SK-N-SH (cell line): ENCODE measurements at places on chromosomes 6 and 20.
A peak's percentile ranks its signal among the peaks of the same experiment; 100 is the strongest.

DNA sequence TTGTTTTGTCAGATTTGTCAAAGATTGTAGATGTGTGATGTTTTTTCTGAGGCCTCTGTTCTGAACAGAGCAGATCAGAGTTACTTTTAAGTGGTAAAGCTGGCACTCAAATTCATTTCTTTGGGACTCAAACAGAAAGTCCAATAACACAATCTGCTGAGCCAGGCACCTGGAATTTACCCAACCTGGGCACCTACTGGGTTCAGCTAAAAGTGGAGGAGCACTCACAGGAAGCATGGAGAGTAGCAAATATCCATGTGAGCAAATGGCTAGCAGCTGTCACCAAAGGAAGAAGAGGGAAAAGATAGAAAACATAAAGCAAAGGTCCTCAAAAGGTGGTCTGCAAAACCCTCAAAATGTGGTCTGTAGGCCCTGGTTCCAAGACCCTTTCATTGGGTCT lies 116.8 kb downstream of the FIG4 start:
- no peak overlapping the region for H3K4me3 ChIP-seq
- H3K27ac ChIP-seq, result no peak overlapping the region
- no peaks in the 10 kb centered on the region for H3K36me3 ChIP-seq
- no peak for DNase-seq

- H3K4me3 ChIP-seq, result peak overlapping the region; percentile 84
- peaks cover 9% of the 10 kb centered on the region; the same call in 1 of the 2 replicates for H3K36me3 ChIP-seq
- peak overlapping the region; percentile 82 for H3K27ac ChIP-seq
- H3K4me1 ChIP-seq, result peaks cover 22% of the 10 kb centered on the region
- no peaks in the 10 kb centered on the region for H3K27me3 ChIP-seq
Measured at GRCh38 chr20:36861875-36862801, 13.8 kb upstream of the TLDC2 start.

DNA sequence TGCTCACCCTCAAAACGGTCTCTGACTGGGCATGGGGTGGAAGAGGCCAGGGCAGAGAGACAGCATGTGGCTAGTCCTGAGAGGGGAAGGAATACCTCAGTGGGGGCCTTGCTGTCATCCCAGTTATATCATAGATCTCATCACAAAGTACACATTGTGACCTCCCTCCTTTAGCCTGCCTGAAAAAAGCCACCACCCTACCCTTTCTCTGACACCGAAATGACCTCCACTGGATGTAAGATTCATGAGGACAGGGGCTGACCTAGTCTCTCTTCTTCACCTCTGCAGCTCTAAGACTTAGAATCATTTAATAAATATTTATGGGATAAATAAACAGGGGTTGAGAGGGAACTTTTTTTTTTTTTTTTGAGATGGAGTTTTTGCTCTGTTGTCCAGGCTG lies at the start of gene C20orf173:
Gene C20orf173 (minus strand): TSS at position 101 of the 400 bp plus-strand sequence. CDS start 279 bp downstream, outside the sequence.
- no peaks in the 10 kb centered on the region for H3K36me3 ChIP-seq
- H3K4me1 ChIP-seq, result no peaks in the 10 kb centered on the region
- DNase-seq, result no peak
- H3K4me3 ChIP-seq, result no peak within 1 kb of the TSS

DNA sequence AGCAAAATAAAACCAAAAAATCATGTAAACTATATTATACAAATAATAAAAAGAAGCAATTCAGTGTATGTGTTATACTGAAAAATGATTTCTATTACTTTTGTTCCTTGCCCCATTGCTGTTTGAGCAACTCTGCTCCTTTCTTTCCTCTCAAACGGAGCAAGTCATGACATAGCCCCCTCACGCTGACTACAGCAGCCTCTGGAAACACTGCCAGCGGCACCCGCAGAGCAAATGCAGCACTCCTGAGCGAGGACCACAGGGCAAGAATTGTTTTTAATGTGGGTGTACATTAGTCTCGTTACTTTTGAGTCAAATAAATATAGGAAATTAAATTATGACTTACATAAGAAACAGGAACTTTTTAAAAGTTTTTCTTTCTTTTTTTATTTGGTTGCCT lies 350.1 kb upstream of the HSF2 start:
- H3K4me3 ChIP-seq, result no peak overlapping the region; the same call in 1 of the 2 replicates
- H3K4me1 ChIP-seq, result no peaks in the 10 kb centered on the region
- no peak overlapping the region; the same call in 1 of the 2 replicates for H3K27ac ChIP-seq
